Transverse colon (tissue), 4 donors: ENCODE measurements at places on chromosomes 4 and X.

GRCh38 chrX:64427787-64428186 lies 32.5 kb upstream of the MTMR8 start:
- no peak for DNase-seq

GRCh38 chr4:188214861-188215260 lies 75.6 kb downstream of the TRIML1 start:
- DNase-seq, result no peak

DNA sequence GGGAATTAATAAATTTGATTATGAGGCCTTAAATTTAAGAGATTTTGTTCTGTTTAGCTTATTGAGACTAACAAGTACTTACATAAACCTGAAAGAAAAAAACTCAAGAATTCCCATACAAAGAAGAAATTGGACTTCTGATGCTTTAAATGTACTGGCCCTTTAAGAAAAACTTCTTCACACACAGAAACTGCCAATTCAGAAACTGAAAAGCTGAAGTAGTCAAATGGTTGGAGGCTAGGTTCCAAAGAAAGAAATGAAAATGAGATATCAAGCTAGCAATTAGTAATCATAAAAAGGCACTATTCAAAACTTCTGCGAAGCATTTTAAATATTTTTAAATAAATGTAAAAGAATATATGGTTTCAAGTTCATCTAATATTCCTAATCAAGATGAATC lies 151.3 kb downstream of the THOC2 start:
- no peak for DNase-seq

DNA sequence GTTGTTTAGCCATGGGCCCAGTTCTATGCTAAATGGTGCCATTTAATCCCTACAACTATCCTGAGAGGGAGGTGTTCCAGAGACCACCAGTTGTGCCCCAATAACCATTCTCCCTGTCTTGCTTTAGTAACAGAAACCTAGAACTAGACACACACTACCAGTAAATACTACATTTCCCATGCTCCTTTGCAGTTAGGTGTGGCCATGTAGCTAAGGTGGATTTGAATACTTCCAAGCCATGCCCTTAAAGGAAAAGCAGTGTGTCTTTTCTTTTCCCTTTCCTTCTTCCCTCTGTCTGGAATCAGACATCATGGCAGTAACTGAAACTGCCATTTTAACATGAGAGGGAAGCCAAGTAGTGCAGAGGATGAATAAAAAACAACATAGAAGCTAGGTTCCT lies 90.9 kb upstream of the TMEM33 start:
- DNase-seq, result no peak

- DNase-seq, result peak; percentile 31
Measured at GRCh38 chr4:80183250-80184052, 13.9 kb upstream of the PRDM8 start.

- DNase-seq, result peak; percentile 22
Measured at GRCh38 chrX:53223955-53224859, 800 bp downstream of the KDM5C start.
